ENCODE measurements at places on chromosomes 1 and 21.
A peak's percentile ranks its signal among the peaks of the same experiment; 100 is the strongest.

- no peak for DNase-seq
Measured at GRCh38 chr1:208170252-208170651, 73.9 kb downstream of the PLXNA2 start.

GRCh38 chr1:84159533-84160240 lies 15.6 kb downstream of the PRKACB start:
- no peak for DNase-seq

DNA sequence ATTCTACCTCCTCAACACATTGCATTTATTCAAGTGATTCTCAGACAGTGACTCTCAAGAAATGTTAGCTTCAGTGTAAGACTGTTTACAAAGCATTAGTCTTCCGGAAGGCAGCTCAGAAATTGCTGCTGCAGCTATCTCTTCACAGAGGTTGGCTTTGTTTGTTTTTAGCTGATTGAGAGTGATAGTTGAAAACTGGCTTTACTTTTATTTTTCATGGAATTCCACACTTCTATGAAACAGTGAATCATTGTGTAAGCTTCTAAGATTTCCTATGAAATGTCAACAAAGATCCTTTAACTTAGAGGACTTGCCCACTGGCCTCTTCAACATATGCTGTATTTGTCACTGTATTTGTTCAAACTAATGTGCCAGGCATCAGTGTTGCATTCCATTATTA lies 121.3 kb downstream of the TNNI3K start:
- no peak for DNase-seq

DNA sequence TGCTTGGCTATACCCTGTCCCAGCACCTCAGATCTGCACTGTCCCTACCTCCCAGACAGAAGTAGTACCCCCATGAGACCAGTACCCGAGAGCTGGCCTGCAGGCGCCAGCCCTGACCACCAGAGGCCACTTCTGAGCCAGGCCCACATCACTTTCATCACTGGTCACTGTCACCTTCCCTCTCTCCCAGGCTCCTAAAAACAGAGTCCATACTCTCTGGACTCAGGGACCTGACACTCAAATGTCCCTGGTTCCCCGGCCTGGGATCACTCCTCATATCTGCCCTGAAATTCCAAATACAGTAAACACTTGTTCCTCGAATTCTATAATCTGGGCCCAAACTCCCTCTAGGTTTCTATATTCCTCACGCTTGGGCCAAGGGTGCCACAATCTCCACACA lies 18.7 kb downstream of the TMEM53 start:
- no peak for DNase-seq

DNA sequence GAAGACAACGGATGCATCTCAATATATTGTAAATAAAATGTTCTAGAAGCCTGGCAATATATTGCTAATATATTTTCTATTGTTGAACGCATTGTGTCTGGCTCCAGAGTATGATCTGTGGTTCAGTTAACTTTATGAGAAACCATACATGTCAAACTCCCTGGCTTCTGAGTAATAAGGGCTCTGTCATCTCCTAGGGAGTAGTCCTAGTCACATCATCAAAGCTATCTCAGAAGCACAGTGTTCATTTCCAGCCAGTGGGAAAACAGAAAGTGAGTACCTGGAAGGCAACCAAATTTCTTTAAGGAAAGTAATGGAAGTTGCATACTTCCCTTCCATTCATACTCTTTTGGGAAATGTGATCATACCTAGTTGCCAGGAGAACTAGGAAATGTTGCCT lies 27.0 kb upstream of the ST6GALNAC5 start:
- DNase-seq = peak; percentile 12

GRCh38 chr1:12326986-12327385 lies 97.2 kb downstream of the VPS13D start:
- no peak for DNase-seq

- peak; percentile 51 for DNase-seq
Measured at GRCh38 chr1:24502065-24502708, 449 bp upstream of the RCAN3 start.

DNA sequence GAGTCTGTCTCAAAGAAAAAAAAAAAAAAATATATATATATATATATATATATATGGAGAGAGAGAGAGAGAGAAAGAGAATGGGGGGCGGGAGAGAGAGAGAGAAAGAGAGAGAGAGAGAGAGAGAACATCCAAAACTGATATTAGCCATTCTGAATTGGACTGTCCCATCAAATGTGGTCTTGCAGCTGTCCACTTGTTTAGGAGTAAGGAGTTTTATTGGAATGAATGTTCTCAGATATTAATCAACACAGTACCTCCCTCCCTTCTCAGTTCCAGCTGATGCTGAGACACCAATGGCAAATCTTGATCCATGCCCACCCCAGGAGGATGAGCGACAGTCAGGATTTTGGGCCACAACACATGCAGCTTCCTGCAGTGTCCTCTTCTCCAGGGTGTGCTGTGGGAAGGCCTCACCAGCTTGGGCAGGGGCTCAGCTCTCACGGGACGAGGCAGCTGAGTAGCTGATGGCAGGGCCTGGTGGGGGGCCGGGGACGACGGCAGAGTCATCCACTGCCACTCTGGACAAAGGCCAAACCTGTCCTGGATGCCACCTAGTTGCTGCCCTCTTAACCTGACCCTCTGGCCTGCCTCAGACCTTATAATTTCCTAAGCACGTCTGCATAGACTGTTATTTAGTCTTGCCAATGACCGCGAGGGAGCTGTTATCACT lies 9.3 kb upstream of the CLDN14 start:
- no peak for DNase-seq

DNA sequence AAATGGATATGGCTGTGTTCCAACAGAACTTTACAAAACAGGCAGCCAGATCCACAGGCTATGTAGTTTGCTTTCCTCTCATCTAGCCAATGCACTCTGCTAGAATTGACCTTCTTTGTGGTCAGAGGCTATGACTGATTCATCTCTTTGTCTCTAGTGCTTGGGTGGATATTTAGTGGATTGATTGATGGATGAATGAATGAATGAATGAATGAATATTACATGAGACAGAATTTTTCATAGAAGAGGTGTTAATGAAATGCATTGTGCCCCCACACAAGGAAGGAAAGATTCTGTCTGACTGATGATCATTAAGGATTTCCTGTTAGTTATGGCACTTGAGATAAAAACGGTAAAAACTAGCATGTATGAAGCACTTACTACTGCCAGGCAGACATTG lies 50.5 kb upstream of the ZYG11A start:
- DNase-seq = no peak

DNA sequence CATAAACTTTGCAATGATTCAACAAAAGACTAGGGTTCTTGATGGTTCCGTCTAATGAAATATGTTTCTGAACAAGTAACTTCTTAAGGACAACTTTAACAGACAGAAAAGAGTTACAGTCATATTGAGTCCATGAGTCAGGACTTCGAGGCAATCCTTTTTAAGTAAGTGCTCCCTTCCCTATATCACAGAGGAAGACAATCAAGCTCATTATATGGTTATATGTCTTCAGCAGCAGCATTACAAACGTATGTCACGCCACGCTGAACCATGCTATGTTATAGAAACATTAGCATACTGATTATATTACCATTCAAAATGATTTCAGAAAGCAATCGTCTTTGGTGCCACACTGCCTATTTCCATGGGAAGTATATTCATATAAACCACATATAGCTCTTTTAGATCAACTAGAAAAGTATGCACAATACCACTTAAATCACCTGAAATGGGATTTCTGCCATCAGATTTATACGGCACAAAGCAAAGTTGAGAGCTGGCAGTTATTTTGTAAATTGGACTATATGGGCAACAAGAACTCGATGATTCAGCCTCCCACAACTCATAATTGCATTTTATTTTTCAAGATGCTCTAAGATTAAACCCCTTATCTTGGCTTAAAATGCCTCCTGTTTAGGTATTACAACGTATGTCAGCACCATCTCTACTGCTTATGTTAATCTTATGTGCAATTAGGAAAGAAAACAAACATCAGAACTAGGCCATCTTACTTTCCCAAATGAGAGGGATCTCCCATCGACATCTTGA lies 111.3 kb upstream of the SAMSN1 start:
- no peak for DNase-seq

DNA sequence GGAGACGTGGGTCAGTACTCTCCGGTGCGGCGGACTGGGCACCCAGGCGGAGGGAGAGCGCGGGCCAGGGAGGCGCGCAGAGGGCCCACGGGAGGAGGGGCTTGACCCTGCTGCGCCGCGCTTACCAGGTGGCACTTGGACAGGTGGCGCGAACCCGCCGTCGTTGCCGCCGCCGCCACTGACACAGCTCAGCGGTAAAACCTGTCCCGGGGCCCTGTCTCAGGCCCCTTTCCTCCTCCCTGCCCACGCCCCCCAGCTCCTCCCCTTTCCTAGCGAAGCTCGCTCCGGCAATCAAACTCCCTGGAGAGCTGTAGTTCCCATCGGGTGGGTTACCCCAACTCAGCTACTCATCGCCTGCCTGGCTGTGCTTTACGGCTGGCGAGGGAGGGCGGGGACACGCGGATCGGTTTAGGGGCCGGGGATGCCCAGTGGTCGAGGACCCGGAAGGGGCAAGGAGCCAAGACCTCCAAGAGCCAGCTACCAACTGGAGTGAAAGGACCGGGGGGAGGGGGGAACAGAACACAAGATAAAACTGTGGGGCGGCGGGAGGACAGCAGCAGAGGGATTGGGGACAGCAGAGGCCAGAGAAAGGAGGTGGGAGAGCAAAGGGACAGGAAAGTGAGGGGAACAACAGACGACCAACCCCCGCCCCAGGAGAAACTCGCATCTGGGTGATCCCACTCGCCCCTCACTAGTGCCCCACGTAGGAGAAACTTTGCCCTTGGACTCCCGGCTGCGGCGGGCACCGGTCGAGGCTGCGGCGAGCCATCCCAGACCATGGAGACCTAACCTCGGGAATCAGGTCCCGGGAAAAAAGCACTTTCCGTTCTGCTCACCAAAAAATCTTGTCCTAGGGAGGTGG lies 2.9 kb downstream of the GFI1 start:
- no peak for DNase-seq

- no peak for DNase-seq
Measured at GRCh38 chr1:182670032-182670749, 14.2 kb downstream of the RGS8 start.

- no peak for DNase-seq
Measured at GRCh38 chr1:25573591-25573930, 30.2 kb downstream of the LDLRAP1 start.

- peak; percentile 35 for DNase-seq
Measured at GRCh38 chr1:43545695-43546387, 15.2 kb downstream of the PTPRF start.

GRCh38 chr1:16162163-16162822 lies 6.4 kb upstream of the EPHA2 start:
- no peak for DNase-seq

DNA sequence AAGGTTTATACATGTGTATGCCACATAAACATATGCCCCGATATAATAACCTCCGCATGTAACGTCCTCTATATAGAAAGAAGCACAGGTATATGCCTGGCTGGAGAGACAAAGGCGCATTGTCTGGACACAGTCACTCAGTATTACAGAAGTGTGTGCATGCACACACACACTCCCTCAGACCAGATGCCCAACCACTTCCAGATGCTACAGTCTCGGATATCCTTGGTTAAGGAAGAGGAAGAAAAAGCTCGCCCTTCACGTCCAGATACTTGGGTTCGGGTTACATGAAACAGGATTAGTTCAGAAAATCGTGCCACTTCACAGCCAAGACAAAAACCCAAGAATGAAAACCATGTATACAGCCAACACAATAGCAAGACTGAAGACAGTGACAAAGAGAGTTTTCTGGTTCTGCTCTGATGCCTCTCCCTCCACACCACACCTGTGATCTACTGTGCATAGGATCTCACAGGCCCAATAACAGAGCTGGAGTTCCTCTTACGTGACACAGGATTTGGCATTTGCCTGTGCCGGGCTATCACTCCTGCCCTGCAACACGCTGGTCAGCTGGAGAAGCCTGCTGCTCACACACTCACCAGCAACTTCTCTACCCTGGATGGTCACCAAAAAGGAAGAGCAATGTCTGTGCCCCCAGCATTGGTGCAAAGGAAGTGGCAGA lies 75.0 kb downstream of the SSBP3 start:
- peak; percentile 76 for DNase-seq

- DNase-seq = peak; percentile 22
Measured at GRCh38 chr1:245153552-245154428, 995 bp upstream of the KIF26B start.

DNA sequence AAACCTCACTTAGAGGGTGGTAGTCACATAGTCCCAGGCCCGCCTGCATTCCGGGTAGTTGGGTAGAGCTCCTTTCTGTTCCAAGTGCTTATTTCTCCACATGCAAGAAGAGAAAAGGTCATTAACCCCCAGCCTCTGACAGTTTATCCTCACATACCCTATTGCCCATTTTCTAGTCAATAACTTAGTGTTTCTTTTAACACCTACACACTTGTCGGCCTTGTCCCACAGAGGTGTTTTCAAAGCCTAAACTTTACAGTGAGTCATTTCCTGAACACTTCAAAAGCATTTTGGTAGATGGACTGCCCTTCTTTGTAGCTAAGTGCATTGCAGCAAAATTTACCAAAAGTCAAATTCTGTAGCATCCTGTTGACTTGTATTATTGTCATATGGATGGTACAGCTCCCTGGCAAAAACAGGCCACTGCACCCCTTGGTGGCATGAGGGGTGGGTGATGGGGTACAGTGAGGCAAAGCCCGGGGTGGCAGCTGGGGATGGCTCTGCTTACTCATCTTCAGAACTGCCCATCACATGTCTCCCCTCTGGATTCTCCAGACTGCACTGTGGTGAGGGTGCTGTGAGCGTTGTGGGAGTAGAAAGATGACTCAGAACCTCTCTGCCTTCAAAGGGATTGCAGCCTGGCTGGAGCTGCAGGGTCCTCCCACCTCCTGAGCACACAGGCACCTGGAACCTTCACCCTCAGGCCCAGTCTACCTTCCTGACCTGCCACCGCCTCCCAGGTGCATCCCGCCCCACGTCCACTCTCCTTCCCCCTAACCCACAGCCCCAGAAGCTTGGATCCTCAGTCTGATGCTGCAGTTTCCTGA lies 45.8 kb upstream of the DMRTB1 start:
- DNase-seq = peak; percentile 74

DNA sequence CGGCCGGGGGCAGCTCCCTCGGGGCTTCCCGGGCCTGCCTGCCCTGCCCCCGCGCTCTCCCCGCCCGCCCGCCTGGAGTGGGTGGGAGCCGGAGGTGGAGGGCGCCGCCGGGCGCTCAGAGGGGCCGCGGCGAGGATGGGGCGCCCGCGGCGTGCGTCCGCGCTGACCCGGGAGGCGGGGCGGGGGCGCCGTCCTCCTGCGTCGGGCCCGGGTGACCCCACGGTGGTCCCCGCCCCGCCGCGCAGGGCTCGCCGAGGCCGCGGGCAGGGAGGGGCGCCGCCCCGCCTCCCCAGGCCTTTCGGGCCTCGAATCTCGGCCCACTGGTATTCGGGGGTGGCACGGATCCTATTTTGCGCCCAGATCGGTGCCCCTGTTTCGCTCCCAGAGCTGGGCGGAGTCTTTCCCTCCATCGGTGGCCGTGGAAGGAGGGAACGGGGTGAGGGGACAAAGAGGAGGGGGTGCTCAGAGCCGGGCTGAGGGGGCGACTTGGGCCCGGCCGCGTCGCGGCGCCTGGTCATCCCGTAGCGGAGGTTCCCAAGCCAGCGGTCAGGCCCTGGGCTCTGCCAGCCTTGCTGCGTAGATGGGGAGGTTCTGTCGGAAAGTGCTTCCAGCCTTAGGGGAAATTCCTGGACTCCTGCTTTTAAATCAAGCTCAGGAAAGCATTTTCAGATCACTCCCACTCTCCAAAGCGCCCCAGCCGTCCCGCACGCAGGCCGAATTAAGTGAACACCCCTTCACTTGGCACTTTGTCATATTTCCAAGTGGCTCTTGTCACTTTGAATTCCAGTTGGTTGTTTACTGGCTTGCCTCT lies 545 bp downstream of the PATJ start:
- peak; percentile 37 for DNase-seq

GRCh38 chr1:207901041-207901653 lies 9.8 kb downstream of the CD34 start:
- no peak for DNase-seq

Measured in fibroblast of skin of right quadriceps (primary cell).